ENCODE measurements at places on chromosomes 11 and 22.
A peak's percentile ranks its signal among the peaks of the same experiment; 100 is the strongest.

DNA sequence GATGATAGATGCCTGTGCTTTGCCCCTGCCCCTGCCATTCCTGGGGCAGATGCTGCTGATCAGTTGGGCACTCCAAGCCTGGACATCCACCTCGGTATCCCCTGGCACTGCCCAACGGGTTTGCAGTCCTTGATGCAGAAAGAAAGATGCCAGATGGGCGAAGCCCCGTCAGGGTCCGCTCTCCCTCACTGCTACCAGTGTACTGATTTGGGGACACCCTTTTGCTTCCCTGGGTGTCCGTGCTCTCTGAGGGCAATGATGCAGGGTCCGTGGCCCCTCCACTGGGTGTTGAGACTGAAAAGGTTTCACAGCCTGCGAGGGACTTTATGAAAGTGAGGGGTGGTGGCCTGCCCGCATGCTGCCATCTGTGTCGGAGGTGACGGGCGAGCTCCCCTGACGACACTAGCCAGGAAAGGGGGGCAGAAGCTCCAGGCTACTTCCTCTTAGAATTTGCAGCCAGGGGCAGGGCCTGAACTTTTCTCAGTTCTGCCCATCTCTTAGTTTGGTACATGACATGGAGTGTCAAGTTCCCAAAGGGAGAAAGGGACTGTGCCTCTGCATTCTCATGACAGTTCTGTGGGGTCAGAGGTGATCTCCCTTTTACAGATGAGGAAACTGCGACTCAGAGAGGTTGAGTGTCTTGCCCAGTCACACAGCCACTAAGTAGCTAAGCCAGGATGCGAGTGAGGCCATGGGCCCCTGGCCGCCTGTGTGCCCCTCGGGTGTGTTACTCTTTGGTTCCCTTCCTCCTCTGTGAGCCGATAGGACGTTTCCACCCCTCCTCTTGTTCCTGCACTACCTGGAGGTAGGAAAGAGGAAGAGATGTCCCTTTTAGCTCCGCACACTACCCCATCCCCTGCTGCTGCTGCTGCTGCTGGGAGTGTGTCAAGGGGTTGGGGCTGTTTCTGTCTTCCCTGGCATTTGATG is 96.6 kb downstream of the BCR start:
- no peak for DNase-seq

GRCh38 chr22:22358686-22359085 is 114.1 kb downstream of the VPREB1 start:
- no peak for DNase-seq

GRCh38 chr22:31126869-31127175 is 4.1 kb downstream of the INPP5J start:
- no peak for DNase-seq

GRCh38 chr11:78572394-78572793 is 2.3 kb downstream of the NARS2 start:
- DNase-seq: no peak

DNA sequence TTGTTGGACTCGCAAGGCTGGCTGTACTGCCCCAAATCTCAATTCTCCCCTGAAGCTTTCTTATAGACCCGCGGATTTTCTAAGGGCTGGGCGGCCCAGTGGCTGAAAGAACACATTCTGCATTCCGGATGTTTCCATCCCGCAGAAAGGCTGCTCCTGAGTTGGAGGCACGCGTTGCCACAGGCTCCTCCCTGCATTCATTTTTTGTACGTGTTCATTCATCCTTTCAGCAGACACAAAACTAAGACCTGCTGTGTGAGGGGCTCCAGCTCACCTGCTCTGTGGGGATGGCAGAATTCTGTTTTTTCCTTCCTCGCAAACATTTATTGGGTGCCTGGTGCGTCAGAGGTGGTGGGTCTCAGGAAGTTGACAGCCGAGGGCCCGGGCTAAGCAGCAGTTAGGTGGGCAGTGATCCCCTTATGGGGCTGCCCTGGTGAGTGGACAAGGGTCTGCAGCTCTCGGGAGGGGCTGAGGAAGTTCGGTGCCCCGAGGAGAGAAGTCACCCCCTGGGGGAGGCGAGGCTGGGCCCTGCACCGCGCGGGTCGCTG is 23.7 kb downstream of the SHANK3 start:
- no peak for DNase-seq

DNA sequence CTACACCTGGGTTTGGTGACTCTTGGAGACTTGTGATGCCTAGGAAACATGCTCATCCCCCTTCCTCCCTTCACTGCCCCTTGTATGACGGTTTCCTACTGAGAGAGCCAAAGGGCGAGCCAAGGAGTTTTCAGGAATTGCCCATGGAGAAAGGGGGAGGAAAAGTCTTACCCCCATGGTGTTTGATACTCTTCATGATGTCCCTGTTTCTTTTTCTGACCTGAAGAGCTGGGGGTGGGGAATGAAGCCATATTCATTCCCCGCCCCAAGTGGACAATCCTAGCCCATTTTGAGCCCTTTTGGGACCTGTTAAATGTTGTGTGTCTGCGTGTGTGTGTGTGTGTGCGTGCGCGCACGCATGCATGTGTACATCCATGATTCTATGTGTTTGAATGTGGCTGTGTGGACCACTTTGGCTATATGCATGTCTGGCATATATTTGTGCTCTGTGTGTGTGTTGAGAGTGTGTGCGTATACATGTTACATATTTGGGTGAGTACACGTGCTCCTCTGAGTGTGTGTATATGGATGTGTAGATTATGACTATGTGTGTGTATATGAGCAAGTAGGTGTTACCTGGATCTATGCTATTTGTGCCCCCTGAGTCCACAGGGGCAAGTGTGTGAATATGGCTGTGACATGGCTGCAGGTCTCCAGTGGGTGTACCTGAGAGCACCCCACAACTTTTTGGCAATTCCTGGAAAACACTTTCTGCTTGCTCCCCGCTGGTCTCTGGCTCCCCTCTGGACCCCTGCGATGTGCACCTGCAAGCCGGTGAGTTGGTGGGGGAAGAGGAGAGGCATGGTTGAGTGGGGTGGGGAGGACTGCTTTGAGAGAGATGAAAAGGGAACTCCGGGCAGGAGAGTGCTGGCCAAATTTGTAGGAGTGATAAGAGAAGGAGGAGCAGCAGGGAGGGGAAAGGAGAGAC is 24.6 kb downstream of the OTOG start:
- no peak for DNase-seq

GRCh38 chr11:32809313-32809712 is 14.9 kb upstream of the CCDC73 start:
- DNase-seq: peak; percentile 40

DNA sequence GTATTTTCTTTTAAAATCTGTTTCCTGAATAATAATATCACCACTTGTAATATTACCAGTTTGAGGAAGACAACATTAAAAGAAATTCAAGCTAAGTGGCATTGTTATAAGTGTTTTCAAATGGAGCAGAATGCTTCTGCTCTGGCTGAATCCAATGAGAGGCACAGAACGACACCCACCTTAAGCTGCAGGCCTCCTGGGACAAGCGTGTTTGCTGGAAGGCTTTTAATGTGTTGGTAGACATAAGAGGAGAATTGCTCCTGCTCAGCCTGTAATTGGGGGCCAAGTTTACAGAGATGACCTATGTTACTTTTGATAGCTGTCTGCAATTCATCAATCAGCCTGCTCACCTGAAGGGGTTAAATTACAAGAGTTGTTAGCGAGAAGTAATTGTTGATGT is 242.2 kb downstream of the DCDC1 start:
- no peak for DNase-seq

DNA sequence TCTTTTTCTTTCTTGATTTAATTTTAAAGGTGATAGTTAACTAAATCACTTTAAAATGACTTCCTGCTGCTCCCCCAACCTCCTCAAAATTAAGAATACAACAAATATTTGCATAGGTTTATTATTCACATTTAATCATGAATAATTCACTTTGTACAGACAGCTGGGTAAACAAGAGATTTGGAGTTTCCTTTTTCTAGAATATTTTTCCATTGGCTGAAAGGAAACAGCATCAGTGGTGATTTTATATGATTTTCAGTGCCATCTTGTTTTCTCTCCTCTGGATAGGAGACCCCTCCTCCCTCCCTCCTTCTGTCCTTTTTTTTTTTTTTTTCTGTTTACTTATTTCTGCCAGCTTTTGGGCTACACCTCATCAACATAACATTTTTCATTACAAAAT is 60.5 kb downstream of the LIF start:
- DNase-seq: no peak

GRCh38 chr11:72242141-72242540 is 1.8 kb downstream of the PHOX2A start:
- DNase-seq: no peak

GRCh38 chr11:133809569-133810491 is 35.5 kb downstream of the SPATA19 start:
- peak; percentile 20 for DNase-seq

DNA sequence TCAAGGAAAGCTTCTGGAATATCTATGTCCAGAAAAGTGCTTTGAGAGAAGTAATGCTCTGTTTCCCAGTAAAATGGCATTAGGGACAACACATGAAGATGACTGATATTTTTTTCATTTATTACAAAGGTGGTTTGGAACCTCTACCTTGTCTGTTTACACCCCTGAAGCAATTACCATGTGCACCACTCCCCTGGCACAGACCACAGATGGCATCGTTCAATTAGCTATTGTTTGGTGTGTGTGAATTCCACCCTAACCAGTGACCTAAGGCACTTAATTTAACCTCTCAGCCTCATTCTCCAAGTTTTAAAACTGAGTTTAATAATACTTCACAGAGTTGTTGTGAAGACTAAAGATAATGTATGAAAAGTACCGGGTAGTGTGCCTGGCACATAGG is 127.6 kb upstream of the BMAL1 start:
- DNase-seq: no peak

GRCh38 chr11:70628855-70629844 is 230.8 kb downstream of the CTTN start:
- DNase-seq: no peak

DNA sequence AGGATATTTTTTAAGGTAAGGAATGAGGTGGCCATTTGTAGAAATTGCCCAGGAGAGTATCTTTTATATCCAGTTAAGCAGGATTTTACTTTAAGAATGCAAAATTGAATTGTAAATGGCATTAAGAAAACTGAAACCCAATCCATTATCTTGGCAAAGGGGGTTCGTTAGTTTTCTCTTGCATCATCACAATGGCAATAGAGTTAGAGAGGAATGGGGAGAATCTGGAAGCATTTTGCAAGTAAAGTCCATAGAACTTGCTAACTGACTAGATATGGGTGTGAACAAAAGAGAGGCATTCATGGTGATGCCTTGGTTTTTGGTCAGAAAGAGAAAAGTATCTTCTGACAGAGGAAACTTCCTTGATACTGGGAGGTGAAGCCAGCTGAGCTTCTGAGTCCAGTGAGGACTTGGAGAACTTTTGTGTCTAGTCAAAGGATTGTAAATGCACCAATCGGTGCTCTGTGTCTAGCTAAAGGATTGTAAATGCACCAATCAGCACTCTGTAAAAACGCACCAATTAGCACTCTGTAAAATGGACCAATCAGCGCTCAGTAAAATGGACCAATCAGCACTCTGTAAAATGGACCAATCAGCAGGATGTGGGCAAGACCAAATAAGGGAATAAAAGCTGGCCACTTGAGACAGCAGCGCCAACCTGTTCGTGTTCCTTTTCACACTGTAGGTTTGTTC is 3.6 kb upstream of the CCDC117 start:
- no peak for DNase-seq

DNA sequence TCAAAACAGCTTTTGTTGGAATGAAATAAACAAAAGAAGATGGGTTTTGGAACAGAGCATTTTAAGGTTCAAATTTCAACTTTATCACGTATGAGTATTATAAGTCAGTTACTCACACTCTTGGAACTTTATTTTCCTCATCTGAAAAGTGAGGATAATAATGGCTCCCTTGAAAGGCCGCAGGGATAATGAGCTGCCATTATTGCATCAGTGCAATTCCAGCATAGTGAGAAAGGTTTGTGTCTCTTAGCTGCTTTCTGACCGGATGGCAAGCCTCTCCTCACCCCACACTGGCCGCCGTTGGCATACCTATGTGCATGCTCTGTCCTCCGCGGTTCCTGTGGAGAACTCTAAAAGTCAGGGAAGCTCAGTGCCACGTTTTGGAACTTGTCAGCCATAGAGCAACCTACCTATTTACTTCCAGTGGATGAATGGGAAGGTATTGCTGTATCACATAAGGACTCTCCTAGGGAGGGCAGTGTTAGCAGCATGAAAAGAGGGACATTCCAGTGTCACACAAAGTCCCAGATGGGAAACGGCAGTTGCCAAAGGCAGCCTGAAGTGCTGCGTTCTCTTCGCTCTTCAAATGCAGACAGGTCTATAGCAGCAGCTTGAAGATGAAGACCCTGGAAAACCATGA is 368.9 kb downstream of the NTM start:
- DNase-seq: no peak

DNA sequence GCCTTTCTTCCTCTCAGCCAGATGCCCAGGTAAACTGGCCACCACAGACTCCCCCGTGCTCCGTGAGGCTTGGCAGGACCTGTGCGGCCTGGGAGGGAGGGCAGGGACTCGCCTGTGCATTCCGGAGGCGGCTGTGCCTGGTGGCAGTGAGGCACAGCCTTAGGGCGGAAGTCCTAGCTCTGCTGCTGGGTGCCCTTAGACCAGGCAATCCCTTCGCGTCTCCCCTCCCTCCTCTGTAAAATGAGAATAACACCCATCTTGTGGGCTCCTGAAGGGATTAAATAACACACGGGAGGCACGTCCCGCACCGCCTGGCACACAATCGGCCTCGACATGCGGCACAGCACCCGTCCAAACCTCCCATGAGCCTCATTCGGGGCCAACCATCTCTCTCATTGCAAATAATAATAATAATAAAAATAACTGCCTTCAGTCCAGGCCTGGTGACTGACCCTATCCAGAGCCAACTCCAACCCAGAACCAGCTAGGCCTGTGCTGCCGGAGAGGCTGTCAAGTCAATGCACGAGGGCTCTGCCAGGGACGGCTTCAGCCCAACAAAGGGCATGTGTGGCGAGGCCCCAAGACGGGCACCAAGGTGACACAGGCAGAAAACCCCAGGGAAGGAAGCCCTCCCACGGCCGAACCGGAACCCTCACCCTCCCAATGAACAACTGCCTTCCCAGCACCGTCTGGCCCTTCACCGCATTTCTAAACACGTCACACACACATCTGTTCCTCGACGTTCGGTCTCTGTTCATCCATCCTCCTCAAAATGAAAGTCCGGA is 8.2 kb downstream of the LTO1 start:
- DNase-seq: no peak

DNA sequence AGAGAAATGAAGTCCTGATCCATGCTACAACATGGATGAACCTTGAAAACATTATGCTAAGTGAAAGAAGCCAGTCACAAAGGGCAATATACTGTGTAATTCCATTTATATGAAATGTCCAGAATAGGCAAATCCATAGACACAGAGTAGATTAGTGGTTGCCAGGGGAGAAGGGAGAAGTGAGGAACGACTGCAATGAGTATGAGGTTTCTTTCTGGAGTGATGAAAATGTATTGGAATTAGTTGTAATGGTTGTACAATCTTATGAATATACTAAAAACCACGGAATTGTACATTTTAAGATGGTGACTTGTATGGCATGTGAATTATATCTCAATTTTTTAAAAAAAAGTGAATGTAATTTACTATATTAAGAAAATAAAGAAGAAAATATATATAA is 83.1 kb upstream of the GDPD4 start:
- DNase-seq: no peak

GRCh38 chr22:43231724-43232034 is 44.7 kb upstream of the TTLL12 start:
- DNase-seq: no peak

GRCh38 chr11:75155570-75156422 is 4.9 kb downstream of the SLCO2B1 start:
- DNase-seq: no peak
